Activated naive CD4-positive, alpha-beta T cell treated with anti-CD3 and anti-CD28 coated beads, Interleukin-2, amount 10 ng/mL, durations not matched to agents 7 days and 5 days (primary cell): ENCODE measurements at places on chromosomes 7 and 10.

DNA sequence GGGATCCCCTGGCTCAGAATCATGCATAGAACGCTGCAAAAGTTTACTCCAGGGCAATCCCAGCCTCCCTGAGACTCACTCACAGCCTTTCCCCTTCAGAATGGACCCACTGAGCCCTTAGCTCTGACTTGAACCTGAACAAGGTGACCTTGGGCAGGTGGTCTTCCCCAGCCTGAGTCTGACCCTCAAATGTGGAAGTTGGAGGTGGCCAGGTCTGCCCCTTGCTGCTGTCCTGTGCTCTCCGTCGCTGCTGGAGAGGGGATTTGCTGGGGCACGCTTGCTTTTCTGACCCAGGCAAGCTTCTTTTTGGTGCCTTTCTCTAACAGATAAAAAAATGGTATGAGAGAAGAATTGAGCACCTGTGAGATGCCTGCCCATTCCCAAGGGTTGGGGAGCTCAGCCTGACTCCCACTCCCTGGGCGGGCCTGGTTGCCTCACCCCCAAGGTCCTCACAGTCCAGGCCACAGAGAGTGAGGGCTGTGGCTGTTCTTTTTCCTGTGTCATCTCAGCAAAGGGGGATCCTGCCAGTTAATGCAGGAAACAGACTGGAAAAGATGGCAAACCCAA is 46.6 kb upstream of the IGFBP3 start:
- no peak for DNase-seq

GRCh38 chr7:118473271-118473670 is 248.8 kb downstream of the ANKRD7 start:
- no peak for DNase-seq

DNA sequence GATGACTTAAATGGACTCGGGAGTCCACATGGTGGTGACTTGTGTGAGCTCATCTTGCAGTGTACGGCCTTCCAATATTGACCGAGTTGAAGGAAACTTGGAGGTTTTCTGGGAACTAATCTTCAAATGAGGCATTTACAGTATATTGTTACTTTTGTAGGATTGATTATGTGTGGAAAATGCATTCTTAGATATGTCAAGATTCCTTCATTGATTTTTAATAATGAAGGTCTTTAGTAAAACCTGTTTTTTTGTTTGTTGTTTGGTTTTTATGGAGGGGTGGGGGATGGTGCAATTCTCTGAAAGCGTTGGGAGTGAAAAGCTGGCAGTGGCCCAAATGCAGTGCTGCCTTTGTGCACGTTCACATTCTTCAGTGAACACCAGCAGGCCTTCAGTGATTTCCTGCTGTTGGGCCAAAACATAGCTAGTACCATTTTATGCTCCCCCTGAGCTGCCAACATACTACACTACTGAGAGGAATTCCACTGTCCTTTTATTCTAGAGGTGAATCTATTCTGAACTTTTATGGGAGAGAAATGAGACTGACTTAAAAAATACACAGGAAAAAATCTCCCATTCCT is 50.4 kb downstream of the CCNY start:
- DNase-seq = no peak

- no peak for DNase-seq
These were observed 81.9 kb downstream of the EGFR start for GRCh38 chr7:55100544-55101327.

DNA sequence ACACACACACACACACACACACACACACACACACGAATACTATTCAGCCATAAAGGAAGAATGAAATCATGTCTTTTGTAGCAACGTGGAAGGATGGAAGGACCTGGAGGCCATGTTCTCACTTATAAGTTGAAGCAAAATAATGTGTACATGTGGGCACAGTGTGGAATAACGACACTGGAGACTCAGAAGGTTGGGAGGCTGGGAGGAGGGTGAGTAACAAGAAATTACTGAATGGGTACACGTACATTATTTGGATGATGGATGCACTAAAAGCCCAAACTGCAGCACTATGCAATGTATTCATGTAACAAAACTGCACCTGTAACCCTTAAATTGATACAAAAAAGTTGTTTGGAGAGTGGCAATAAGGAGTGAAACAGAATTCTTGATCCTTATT is 32.1 kb downstream of the KMT2C start:
- no peak for DNase-seq
